ENCODE measurements at places on chromosomes 6 and 20.

DNA sequence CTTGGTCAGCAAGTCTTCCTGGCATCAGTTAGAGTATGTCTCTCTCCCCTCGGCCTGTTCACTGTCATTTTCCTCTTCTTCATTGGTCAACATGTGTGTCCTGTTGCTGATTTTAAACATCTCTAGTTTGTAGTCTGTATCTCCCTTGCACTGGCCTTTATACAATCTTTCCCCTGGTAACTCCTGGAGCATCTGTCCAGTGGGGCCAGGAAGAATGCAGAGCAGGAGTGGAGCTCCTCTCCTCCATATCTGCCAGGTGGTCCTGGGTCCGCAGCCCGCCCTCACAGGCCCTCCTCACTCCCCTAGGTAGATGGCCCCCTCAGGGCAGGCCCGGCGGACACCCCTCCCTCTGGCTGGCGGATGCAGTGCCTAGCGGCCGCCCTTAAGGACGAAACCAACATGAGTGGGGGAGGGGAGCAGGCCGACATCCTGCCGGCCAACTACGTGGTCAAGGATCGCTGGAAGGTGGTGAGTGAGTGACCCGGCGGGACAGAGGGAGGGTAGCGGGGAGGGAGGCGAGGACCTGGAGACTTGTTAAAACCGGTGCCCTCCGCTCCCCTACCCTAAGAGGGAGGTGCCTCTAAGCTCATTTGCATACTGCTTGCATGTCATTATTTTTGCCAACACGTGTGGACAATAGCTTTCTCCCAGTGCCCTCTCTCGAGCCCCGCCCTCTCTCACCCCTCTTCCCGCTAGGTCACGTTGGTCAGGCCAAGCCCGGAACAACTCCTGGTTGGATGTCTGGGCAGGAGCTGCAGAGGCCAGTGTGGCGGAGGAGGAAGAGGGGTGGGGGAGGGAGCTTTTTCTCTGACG is 3.2 kb downstream of the TTBK1 start:
- peak; percentile 67 for DNase-seq

DNA sequence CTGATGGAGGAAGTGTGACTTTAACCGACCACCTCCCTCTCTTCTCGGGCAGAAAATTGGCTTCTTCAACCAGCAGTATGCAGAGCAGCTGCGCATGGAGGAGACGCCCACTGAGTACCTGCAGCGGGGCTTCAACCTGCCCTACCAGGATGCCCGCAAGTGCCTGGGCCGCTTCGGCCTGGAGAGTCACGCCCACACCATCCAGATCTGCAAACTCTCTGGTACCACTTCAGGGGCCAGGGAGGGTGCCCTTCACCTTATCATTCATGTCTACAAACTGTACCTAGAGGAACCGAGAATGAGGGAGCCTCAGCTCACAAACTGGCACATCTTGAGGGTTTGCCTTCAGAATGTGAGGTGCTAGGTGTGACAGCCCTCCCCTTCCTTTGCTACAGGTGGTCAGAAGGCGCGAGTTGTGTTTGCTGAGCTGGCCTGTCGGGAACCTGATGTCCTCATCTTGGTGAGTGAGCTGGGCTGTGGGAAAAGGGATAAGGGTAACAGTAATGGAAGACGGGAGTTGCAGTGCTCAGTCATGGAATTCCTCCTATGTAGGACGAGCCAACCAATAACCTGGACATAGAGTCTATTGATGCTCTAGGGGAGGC is 18.6 kb downstream of the ABCF1 start:
- no peak for DNase-seq

GRCh38 chr6:53241938-53242337 is 93.3 kb upstream of the GCM1 start:
- no peak for DNase-seq

DNA sequence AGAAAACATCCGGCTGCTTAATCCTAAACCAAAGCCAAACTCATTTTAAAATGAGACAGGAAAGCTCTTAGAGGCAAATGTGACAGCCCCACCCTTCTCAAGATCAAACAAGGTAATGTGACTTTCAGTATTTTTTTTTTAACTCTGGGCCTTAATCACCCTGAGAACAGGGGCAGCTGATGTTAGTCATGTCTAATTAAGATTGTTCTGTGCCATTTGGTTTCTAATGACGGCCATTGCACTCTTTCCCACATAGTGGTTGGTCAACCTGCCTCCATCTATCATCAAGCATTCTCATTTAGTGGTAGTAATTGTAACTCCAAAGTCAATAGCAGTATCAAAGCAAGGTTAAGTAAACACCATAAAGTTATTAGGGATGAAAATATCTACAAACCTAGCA is 191.6 kb upstream of the EXOC2 start:
- no peak for DNase-seq

GRCh38 chr6:137530404-137530803 is 36.2 kb upstream of the OLIG3 start:
- DNase-seq = no peak

DNA sequence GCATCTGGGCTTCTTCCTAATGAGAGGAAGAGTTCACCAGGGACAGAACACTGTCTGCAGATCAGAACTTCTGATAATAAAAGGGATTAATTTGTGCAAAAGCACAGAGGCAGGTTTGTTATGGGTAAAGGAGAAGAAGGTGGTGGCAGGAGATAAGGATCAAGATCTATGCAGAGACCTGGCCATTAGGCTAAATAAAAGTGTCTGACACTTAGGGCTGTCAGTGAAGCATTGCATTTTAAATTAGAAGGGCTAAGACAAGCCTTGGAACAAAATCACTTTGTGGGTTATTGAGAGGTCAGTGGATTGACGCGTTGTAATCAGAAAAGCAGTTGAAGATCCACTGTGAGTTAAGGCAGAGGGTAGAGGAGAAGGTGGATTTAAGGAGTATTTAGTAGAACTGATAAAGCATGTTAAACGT is 76.8 kb downstream of the MAP3K4 start:
- no peak for DNase-seq

DNA sequence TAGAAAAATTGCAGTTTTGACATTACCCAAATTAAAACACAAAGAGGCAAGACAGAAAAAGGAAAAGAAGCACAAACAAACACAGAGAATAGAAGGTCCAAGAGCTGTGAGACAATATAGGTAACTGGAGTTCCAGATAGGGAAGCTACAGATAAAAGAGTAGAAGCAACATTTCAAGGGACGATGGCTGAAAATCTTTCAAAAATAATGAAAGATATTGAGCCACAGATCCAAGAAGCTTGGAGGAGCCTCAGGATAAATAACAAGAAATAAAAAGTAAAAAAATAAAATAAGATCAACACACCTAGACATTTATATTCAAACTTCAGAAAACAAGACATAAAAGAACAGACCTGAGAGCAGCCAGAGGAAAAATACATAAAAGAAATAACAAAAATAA is 164.9 kb downstream of the FNDC1 start:
- DNase-seq = no peak

- no peak for DNase-seq
These were observed 15.1 kb upstream of the NXT1 start for GRCh38 chr20:23335521-23335920.

Measured in hematopoietic multipotent progenitor cell treated with erythropoietin and hydrocortisone succinate and interleukin-3 and kit ligand, for 6 days (in vitro differentiated cells).